ENCODE measurements at places on chromosomes 1 and 21.

DNA sequence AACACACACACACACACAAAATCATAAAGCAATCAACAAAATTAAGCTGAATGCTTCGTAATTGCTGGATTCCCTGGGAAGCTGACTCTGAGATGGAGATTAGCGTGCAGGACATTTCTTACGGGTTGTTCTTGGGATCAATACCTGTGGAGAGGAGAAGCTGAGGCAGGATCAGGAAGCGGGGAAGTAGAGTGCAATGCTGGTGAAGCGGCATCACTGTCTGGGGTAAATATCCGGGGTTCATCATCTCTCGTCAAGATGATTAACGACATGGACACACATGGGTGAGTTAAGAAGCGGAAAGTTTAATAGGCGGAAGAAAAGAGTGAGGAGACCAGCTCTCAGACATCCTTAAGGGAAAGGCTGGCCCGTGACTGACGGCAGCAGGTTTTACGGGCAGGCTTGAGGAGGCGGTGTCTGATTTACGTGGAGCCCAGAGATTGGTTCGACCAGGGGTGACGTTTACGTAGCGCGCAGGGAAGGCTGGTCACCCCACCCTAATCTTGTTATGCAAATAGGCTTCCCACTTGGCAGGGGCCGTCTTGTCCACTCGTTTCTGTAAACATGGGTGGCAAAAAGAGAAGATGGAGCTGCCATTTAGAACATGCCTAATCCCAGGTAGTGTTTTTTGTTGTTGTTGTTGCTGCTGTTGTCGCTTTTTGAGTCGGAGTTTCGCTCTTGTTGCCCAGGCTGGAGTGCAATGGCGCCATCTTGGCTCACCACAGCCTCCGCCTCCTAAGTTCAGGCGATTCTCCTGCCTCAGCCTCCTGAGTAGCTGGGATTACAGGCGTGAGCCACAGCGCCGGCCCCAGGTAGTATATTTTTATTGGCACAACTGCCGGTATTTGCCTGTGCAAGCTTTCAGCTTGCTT lies 135.6 kb upstream of the KCNJ15 start:
- no peak for DNase-seq

- DNase-seq, result no peak
Measured at GRCh38 chr1:223662943-223663342, 2.6 kb downstream of the CAPN8 start.

DNA sequence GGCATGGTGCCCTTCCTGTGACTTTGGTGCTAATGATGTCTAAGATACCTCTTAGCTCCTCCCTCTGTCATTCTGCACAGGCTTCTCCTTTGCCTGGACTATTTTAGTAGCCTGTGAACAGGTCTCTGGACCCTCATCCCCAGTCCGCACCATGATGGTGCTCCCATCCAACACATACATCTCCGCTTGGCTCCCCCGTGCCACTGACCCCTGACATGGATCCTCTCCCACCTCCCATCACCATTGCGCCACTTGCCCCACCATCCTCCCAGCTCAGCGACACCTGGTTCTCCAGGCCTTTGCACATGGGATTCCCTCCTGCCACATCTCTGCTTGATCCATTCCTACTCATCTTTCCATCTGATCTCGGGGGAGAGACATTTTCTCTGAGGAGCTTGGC lies 33.9 kb downstream of the RUNX3 start:
- peak; percentile 31 for DNase-seq

DNA sequence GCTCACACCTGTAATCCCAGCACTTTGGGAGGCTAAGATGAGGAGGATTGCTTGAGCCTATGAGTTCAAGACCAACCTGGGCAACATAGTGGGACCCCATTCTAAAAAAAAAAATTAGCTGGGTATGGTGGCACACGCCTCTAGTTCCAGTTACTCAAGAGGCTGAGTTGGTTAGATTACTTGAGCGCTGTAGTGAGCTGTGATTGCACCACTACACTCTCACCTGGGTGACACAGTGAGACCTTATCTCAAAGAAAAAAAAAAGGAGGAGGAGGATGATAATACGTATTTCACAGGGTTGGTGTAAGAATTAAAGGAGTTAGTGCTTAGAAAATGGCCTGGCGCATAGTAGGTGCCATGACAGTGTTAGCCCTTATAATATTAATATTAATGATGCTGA lies 144.1 kb downstream of the PLXNA2 start:
- no peak for DNase-seq

GRCh38 chr1:155044812-155045657 lies 6.1 kb upstream of the ADAM15 start:
- DNase-seq, result peak; percentile 82

DNA sequence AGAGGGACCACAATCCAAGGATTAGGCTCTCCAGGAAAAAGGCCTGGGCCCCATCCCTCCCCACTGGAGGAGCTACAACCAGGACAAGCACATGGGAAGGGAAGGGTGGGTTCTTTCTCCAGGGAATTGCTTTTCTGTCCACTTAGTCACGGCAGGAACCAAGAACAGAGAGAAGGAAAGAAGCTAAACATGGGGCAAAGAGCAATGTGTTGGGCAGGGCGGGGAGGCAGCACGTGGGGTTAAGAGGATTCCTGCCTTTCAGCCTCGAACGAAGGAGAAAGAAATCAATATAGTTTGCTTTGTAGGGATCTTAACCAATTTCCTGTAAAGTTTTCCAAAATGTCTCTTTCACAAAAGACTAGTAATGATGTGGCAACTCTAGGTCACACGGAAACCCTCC lies 21.7 kb downstream of the ERI3 start:
- DNase-seq, result no peak

DNA sequence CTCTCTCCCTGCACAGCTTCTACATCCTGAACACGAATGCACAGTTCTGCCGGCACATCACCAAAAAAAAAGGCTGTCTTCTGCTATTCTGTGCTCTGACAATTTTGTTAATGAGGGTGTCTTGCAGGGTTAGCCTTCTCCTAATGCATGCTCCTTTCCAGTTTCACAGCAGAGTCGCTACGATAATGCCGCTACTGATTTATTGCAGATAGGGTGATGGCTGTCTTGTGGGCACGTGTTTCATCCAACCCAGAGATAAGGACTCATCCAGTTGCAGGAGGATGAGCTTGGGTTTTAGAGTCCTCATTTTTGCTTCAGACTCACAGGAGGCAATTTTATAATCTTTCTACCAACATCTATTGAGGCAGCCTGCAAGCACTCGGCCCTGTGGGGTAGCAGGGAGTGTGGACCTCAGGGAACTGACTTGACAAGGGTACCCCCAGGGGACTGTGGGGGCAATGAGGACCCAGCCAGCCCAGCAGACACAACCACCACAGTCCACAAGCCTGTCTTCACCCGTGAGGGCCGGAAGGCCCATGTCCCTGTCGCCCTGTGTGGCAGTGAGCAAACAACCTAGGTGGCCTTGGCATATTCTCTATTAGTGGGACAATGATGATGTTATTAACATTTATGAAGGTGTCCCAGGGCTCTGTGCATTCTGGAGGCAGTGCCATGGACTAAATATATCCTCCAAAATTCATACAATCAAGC lies 15.4 kb upstream of the UTS2 start:
- no peak for DNase-seq

All from sciatic nerve (tissue), 2 donors.